Esophagus muscularis mucosa (tissue), 4 donors: ENCODE measurements at places on chromosomes 12 and 14. TPM values are rescaled to one million over a fixed set of nuclear protein-coding genes. Genes with fewer than 3 reads are reported as not detected.

DNA sequence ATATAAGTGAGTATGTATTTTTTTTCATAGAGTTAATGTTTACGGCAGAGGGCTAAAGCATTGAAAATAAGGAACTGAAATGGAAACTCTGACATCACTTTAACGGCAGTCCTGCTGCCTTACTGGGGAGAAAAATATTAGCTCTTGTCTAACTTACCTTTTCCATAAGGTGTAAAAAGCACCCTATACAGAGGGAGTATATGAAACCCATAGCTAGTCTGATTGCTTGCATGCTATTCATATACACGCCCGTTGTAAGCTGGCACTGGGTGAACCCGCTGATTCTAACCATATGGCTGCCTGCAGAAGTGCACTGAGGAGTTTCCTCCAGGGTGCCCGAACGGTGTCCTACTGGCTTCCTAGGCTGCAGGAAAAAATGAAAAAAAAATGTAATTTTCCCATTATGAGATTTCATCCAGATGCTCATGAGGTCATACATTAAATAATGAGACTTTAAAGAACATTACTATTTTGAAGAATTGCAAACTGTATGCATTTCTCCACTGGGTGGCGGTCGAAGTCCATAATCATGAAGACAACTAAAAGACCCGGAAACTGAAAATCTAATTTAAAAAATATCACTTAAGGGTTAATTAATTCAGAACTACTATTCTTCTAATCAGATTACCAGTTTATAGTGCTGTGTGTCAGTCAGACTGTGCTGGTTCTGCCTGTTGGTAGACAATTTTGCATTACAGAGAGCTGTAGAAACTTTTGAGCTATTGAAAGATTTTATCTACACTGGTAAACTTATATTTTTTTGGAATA lies 144.7 kb downstream of the ALX1 start:
- no peak for DNase-seq

DNA sequence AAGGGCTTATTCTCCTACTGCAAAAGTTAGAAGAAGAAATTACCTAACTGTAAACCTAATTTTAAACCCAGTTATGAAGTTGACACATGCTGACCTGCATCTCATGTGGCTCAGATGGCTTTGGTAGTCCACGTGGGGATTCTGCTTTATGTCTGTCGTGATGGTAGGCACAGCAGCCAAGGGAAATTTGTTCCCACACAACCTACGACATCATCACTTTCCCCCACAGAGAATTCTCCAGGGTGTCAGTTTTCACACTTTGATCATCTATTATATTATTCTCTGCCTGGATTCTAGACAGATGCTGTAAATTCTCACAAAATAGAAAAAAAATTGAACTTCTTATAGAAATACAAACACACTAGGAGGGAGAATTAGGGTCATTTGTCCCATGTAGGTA lies 70.6 kb downstream of the PTHLH start:
- DNase-seq: no peak

DNA sequence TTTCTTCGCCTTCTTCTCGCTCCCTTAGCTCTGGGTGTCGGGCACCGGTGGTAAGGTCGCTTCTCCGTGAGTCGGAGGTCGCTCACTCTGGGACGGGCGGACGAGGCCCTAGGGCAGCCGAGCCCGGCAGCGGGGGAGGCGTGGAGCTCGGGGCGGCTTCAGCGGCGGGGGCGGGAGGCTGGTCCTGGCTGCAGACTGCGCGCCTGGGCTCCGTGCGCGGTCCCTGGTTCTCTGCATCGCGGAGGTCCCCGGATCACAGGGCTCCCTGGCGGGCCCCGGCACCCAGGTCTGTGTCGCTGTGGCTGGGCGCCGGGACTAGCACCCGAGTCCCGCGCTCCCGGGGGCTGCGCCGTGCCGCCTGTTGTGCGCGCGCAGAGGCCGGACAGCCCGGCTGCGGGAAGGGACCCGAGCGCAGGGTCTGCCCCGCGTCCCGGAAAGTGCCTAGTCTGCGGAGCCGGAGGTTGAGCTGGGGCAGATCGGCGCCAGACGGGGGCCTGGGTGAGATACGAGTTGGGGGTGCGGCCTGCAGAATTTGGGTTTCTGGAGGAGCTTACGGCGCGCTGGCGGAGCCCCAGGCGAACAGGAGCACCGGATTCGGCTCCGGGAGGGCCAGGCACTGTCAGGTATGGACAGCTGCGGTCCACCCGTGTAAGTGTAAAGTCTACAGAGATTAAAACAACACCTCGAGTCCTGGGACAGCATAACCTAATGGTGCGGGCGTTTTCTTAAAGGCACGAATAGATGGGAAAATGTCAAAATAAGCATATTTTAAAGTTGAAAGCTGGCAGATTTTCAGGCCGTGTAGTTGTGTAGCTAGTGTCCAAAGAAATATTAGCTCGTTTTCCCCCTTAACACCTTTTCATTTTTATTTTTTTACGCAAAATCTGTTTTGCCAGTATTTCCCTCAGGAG lies 713 bp downstream of the FRMD6 start:
- DNase-seq: no peak

DNA sequence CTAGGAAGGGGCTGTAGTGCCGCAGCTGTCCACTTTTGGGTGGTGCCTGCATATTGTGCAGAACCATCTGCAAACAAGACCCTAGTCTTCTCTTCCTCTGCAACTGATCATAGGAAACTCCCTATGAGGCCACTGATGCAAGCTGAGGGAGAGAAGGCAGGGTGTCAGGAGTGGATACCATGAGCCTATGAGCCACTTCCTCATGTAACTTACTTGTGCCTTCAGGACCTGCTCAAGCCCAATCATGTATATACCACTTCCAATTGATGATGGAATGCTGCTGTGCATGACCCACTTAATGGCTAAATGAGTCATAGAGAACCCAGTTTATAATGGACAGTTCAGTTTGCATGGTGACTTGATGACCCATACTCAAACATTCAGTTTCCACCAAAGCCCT lies 107.9 kb downstream of the ALG10B start:
- DNase-seq: no peak

- no peak for DNase-seq
Measured at GRCh38 chr12:89880690-89881350, 172.2 kb upstream of the ATP2B1 start.

DNA sequence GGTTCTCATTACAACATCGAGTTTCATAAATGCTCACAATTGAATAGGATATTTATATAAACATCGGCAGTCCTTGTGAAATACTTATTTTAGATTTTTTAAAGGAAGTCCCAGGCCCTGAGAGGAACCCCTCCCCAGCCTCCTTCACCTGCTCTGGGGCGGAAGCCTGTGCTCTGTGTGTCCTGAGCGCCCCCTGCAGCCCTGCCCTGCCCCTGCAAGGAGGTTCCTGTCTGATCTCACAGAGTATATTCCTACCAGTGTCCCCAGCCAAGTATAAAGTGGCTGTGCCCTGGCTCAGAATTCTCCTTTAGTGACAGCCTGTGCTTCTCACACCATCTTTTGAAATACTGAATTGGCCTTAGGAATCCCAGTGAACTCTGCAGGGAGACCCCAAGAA lies 659.5 kb downstream of the TMEM121 start:
- peak; percentile 77 for DNase-seq

- no peak for DNase-seq
Measured at GRCh38 chr14:74140374-74140850, 55.7 kb downstream of the LIN52 start.

Gene CLEC4C
- total RNA-seq: not detected

Gene GABARAPL1
- total RNA-seq: 259 TPM

Gene MAP1LC3B2
- 3.0 TPM for total RNA-seq

Gene CPNE6
- total RNA-seq: 0.26 TPM
